ENCODE measurements at places on chromosomes 16 and 17.
A peak's percentile ranks its signal among the peaks of the same experiment; 100 is the strongest.

GRCh38 chr16:354971-355461 is 2.5 kb upstream of the AXIN1 start:
- no peak for DNase-seq

DNA sequence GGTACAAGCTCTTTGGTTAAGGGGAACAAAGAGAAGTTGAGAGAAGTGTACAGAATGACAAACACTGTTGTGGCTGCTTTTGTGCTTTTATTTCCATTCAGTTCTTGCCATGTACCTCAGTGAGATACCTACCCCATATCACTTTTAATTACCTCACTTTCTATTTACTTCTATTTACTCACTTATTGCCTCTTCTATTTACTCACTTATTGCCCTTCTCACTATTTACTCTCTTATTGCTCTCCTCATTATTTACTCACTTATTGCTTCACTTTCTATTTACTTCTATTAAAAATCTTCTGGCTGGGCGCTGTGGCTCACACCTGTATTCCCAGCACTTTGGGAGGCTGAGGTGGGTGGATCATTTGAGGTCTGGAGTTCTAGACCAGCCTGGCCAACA is 41.9 kb downstream of the MBTD1 start:
- DNase-seq = no peak

DNA sequence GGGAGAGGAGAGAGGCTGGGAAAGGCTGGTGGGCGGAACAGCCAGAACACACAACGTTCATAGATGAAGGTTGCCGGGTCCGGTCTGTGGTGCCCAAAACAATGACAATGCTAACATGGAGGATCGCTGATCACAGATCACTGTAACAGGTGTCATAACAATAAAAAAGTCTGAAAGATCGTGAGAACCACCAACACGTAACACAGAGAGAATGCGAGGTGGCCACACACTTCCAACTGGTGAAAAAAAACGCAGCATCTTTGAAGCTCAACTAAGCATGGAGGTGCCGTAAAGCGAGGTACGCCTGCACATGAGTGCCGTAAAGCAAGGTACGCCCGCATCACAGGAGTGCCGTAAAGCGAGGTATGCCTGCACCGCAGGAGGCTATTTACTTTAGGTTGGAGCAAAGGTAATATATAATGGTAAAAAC is 42.3 kb downstream of the ABR start:
- DNase-seq = peak; percentile 83

- DNase-seq = no peak
These were observed 44.8 kb downstream of the TIMM22 start for GRCh38 chr17:1041746-1042145.

- DNase-seq = no peak
These were observed 59.0 kb upstream of the CACNG5 start for GRCh38 chr17:66775881-66776400.

DNA sequence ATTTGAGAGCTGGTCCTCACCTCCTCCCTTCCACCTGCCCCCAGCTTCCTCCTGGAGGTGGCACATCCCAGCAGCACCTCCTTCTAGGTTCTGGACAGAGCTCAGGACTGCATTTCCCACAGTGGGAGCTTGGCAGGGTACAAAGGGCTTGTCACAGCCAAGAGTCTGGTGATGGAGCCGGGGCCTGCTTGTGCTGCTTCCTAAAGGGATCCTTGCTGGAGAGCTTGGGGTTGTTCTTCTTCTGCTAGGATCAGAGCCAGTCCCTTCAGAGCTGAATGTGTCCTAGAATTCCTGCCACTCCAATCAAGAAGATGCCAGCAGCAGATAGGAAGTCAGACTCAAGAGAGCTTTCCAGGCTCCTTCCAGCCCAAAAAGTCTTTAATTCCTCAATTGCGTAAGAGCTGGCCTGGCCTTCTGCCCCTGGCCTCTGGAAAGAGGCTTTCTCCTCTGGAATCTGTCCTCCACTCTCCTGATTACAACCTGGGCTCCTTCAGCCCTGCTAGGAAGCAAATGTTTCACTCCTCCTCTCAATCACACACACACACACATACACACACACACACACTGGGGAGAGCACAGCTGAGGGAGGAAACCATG is 4.4 kb downstream of the CD300E start:
- no peak for DNase-seq

DNA sequence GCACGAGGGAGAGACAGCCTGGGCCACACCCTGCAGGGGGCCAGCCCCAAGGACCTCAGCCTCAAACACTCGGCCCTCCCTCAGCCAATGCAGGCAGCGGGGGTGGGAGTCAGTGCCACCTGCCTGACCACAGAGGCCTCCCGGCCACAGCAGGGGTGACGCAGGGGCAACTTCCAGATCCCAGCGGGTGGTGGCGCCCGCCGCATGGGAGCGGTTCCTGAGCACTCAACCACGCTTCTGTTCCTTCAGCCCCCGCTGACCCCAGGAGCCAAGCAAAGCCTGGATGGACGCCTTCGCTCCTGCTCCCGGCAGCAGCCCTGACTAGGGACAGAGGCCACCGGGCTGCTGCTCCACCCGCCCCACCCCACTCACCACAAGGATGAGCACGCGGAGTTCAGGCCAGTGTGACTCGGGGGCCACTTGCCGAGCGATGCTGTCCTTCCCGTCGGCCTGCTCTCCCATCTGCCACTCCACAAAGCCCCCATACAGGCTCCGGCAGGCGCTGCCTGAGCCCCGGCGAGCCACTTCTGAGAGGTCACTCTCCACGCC is 5.0 kb upstream of the CYBA start:
- DNase-seq = no peak

DNA sequence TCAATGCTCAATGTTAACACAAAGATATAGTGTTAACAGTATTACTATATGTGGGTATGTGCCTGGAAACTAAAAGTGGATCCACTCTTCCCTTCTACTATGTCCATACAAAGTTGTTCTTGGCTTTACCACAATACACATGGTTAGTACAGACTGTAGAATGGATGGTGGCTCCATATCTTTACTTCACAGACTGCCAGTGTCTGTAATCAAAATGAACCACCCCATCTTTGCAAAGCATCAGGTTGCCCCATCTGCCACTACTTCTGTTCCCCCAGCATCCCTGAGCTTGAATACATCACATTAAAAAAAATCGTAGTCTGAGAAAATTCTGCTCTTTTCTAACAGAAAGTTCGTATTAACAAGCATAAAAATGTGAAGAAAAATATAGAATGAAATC is 30.0 kb downstream of the USP32 start:
- DNase-seq = no peak

- no peak for DNase-seq
These were observed 16.1 kb downstream of the KCNJ16 start for GRCh38 chr17:70091005-70091568.

DNA sequence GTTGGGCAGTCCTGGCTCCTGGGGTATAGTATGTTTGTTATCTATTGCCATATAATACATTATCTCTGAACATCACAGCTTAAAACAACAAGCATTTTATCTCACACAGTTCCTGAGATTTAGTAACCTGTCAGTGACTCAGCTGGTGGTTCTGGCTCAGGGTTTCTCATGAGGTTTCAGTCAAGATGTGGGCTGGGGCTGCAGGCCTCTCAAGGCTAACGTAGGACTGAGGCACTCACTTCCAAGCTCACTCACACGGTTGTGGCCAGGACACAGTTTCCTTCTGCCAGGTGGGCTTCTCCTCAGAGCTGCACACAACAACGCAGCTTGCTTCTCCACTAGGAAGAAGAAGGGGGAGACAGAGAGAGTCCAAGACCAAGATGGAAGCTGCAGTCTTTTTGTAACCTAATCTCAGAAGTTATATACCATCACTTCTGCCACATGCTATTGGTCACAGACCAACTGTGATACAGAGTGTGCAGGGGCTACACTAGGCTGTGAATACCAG is 10.3 kb upstream of the MED13 start:
- DNase-seq = no peak

DNA sequence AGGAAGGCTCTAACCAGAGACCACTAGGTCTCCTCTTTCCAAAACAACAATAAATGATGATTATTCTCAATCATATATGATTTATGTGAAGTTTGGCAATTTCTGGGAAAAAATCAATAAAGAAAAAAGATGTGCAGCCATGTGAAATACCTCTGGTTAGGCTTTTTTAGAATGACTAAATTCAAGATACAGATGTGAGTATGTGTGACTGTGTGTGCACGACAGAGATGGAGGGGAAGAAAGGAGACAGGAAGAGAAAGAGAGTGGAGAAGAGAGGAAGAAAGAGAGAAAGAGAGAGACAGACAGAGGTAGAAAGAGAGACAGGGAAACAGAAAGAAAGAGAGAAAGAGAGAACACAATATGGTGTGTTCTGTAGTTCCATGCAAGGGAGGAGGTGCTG is 558.6 kb upstream of the CDH5 start:
- DNase-seq = no peak

GRCh38 chr16:29810699-29811169 is 1.3 kb upstream of the PRRT2 start:
- DNase-seq = no peak

GRCh38 chr17:71703701-71704100 is 417.1 kb upstream of the SOX9 start:
- DNase-seq = no peak

DNA sequence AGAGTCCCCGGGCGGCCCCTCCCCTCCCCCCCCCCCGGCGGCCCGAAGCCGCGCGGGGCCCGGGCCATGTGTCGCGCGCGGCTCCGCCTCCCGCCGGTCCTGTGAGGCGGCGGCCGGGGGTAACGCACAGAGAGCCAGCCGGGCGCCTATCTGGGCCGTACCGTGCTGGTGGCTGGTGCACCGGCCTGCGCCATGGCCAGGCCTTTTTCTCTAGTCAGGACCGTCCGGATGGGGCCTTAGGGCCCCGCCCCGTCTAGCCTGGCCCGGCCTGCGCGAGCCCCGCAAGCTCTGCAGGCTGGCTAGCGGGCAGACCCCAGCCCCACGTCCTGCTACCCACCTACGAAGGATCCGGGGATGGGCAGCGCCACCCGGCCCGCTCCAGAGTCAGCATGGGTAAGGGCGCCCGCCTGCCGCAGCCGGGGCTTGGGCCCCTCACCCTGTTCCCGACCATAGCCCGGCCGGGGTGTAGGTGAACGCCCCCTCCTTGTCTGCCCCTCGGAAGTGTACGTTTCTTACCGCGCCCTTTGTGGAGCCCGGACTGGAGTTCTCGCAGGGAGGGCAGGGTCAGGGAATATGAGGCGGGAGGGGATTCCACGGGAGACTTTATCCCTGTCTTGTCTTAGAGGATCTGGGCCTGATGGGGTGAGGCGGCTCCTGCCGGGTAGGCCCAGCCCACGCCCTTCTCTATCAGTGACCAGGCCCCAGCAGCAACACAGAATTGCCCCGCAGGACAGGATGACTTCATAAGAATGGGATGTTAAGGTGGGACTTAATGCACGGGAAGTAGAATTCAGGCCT is at the start of gene CENPT:
Gene CENPT (minus strand): TSS at position 630 of the 798 bp plus-strand sequence. CDS start 13,834 bp downstream, outside the sequence.
- peak; percentile 75 for DNase-seq

- no peak for DNase-seq
These were observed 2.6 kb downstream of the SOX8 start for GRCh38 chr16:984121-984694.

DNA sequence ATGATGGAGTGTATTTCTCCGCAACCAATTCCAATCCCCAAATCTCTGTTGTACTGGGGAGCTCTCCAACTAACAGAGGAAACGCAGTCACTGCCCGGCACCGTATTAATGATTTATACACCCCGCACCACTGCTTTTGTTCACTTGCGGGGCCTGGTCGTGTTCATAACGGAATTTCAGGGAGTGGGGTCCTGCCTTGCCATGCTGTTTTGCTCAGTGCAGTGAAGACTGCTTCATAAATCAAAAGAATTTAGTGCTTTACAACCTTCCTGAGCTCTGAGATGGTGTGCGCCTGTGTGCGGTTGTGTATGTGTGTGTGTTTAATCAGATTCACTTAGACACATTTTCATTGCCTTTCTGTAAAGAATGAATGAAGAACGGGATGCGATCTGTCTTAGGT is 18.5 kb upstream of the RBFOX1 start:
- DNase-seq = no peak

DNA sequence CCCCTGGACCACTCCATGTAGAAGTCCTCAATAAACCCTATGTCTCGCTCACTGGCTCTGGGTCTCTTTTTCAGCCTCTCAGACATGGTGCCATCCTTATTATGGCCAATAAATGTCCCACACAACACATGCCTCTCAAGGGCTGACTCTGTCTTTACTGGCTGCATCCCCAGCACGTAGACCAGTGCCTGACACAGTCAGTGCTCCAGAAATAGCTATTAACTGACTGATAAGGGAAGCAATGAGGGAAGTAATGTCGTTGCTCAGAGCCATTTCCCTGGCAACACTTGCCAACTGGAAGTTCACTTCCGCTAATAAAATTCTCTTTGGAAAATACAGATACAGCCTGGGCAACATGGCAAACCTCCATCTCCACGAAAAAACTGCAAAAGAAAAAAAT is 19.1 kb upstream of the APOH start:
- DNase-seq = no peak

DNA sequence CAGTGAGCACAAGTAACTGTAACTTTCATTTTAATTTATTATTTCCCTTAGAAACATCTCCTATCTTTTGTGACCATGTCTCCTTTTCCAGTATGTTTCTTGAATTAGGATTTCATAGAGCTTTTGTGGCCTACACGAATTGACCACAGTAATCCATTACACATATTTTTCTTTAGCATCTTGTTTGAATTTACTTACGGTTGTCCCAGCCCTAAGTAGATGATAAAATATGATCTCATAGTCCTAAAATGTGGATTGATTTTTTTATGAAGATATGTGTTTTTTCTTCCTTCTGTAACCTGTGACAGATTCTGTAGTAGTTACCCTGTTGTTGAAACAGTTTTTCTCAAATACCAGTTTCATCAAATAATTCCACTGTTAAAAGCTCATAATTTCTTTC is 61.5 kb downstream of the NF1 start:
- DNase-seq = no peak

DNA sequence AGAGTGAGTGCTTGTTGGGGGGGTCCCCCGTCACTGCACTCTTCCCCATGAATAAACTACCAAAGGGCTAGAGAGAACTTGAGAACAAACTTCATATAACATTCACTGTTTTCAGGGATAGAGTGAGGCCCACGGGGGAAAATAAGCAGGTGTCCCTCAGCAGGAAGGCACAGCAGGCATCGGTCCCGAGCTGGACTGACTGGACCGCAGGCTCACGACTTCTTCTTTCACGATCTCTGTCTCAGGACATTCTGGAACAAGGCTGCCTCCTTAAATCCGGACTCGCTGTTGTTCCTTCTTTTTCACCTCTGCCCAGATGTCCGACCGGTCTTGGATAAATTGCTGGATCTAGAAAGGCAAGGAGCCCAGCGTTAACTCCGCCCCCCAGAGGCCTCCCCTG is 14.8 kb downstream of the CCDC42 start:
- DNase-seq = no peak

GRCh38 chr17:10116753-10117420 is 81.5 kb downstream of the GAS7 start:
- DNase-seq = no peak

GRCh38 chr16:2498531-2499253 is 15.1 kb upstream of the ATP6V0C start:
- DNase-seq = no peak
